ENCODE measurements at places on chromosomes 16 and 17.

- no peak for DNase-seq
Measured at GRCh38 chr17:4463818-4464476, 30.2 kb downstream of the SPNS3 start.

- DNase-seq, result no peak
Measured at GRCh38 chr17:8857919-8858318, 9.6 kb downstream of the PIK3R6 start.

GRCh38 chr17:7025245-7025644 lies 2.4 kb downstream of the BCL6B start:
- no peak for DNase-seq

GRCh38 chr16:73847090-73847489 lies 449.5 kb upstream of the PSMD7 start:
- DNase-seq, result no peak

DNA sequence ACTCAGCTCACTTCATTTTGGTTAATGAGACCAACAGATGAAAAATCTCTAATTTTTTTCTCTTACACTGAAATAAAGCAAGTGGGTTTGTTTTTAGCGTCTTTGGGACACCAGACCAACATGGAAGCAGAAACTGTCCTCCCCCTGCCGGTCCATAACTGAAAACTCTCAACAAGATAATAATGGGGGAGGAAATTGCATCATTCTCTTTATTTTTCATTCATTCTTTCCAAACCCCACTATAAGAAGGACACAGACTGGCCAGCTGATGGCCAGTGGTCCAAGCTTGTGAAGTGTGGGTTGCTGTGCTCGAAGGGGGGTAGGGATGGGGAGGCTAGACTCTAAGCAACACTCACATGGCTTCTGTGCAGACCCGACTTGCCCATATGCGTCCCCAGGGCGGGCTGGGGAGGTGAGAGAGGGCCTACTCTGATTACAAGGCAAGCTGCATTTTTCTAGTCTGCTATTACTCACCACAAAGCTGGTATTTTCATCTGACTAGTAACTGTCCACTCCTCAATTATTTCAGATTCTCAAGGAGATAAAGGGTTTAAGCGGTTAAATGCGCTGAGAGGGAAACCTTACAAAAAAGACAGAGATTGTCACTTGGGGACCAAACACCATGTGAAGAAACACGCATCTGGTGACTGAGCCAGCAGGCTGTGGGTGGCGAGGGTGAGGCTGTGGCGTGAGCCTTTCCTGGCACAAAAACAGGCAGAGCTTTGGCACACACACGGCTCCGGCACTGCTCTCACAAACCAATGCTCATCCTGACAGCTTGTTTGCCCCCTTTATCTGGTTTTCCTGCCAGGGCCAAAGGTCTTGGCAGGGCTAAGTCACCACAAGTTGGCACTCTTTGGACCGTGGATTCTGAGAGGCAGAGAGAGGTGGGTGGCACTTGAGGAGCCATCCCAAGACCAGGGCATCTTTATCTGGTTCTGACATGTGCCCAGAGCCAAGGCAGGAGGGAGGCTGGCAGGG lies 38.2 kb downstream of the MARF1 start:
- no peak for DNase-seq

DNA sequence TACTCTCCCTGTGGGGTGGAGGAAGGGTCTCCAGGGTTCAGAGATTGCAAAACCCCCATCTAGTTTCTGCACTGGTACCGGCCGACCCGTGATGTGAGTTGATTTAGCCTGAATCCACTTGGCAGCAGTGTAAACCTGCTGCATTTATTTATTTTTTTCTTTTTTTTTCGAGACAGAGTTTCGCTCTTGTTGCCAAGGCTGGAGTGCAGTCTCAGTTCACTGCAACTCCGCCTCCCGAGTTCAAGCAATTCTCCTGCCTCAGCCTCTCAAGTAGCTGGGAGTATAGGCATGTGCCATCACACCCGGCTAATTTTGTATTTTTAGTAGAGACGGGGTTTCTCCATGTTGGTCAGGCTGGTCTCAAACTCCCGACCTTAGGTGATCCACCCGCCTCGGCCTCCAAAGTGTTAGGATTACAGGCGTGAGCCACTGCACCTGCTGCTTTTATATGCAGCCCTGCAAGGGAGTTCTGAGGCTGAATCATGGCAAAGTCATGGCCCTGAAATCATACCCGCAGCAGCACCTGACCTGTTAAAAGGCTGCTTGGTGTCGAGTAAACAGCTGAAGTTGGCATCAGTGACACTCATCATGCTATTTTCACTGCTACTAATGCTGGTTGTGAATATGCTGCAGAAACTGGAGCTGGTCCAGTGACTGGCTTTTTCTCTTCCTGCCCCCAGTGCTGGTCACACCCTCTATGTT lies 21.4 kb downstream of the DEXI start:
- DNase-seq, result no peak

GRCh38 chr16:50381679-50382440 lies 13.1 kb upstream of the BRD7 start:
- DNase-seq, result no peak

GRCh38 chr17:78826836-78827509 lies 13.6 kb downstream of the USP36 start:
- no peak for DNase-seq

DNA sequence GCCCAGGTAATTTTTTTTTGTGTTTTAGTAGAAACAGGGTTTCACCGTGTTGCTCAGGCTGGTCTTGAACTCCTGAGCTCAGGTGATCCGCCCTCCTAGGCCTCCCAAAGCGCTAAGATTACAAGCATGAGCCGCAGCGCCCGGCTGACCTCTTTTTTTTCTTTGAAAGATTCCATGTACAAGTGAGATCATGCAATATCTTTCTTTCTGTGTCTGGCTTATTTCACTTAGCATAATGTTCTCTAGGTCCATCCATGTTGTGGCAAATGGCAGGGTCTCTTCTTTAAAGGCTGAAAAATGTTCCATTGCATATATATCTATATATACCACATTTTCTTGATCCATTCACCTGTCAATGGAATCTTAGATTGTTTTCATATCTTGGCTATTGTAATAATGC lies 255.0 kb upstream of the MYOCD start:
- no peak for DNase-seq

DNA sequence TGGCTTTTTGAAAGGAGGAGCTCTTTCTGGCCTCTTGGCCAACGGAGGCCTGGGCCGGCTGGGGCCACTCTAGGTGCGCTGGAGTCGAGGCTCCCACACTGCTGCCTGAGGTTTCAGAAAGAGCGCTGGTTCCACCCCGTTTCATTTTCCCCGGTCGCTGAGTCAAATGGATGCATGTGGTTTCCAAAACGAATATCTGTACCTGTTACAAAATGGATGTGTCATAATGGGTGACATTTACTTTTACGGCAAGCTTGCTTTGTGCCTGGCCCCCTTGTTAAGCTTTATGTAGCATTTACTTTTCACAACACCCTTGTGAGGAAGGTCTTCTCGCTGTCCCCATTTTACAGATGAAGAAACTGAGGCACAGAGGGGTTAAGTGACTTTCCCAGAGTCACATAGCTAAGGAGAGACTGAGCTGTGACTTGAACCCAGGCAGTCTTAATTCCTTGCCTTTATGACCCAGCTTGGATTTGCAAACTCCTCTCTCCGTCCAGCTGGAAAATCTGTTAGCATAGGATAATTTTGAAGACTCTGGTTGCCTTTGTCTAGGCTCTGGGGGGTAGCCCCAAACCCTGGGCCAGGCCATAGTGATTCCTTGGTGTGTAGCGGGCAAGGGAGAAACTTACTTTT lies 10.6 kb downstream of the KSR1 start:
- DNase-seq, result no peak

- DNase-seq, result no peak
Measured at GRCh38 chr17:67737145-67737544, 19.4 kb downstream of the NOL11 start.

DNA sequence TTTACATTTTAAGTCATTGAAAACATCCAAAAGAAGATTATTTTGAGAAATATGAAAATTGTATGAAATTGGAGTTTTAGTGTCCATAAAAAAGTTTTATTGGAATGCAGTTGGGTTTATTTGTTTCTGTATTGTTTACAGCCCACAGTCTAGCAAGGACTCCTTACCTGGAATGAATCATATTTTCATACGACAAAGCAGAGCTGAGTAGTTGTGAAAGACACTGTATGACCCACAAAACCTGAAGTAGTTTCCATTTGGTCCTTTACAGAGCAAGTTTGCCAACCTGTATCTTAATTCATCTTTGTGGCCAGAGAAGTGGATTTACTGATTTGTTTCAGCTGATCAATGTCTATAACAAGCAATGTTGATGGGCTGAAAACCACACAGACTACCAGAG lies 10.3 kb downstream of the CCL18 start:
- DNase-seq, result no peak

- peak; percentile 30 for DNase-seq
Measured at GRCh38 chr16:27374804-27375425, 27.1 kb upstream of the IL21R start.

GRCh38 chr17:57425903-57426880 lies 169.9 kb downstream of the MSI2 start:
- DNase-seq, result no peak

DNA sequence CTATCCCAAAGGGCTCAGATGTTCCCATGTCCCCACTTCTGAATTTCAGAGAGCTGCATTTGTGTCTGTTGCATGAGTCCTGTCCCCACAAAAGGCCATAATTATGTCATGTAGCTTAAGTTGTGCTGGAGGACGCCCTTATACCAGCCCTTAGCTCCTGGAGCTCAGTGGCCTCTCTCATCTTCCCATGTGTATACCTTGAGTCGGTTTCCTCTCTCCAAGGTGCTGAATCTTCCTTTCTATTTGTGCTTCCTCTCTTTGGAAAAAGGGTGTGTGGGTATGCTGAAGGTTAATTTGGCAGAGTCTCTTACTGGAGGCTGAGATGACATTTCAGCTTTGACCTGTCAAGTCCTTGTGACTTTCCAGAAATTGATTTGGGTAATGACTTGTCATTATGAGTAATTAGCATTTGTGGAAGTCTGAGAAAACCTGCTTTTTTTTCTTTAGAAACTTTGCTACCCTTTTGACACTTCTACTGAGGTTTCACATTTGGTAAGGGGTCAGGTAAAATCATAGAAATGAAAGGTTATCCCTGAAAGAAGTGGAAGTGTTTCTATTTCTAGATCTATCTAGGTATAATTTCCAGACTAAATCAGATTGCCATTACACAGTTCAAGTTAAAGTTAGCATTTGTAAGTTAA lies 185.4 kb downstream of the ABCC12 start:
- peak; percentile 17 for DNase-seq

GRCh38 chr17:63558441-63558840 lies 8.2 kb downstream of the DCAF7 start:
- no peak for DNase-seq

DNA sequence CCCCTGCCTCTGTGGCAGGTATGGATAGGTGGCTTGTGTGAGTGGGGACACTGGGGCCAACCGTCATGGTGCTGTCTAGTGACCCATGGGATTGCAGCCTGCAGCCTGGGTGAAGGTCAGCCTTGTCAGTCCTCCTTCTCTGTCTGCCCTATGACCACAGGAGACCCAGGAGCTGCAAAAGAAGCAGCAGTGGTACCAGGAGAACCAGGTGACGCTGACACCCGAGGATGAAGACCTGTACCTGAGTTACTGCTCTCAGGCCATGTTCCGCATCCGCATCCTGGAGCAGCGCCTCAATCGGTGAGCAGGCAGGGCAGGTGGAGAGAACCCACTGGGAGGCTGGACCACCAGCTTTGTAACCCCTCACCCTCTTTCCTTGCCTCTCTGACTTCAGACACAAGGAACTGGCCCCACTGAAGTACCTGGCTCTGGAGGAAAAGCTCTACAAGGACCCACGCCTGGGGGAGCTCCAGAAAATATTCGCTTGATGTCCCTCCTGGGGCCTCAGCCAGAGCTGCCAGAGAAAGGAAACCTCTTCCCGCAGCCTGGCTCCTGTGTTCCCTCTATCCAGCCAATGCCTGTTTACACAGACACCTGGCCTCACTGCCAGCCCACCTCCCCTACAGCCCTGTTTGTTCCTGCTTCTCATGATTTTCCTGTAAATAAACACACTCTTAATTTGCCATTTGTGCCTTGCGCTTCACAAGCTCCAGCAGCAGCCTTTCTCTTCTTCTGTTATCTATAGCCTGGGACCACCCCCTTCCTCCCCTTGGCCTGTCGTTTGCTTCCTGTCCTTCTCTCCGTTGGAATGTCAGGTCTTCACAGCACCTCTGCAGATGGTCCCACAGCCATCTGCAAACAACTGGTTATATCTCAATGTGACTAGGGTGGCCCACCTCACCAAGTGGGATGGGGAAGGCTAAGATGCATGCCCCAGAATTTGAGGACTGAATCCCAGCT lies 4.5 kb upstream of the KATNB1 start:
- DNase-seq, result no peak

- no peak for DNase-seq
Measured at GRCh38 chr16:11637320-11637719, 30.9 kb upstream of the SNN start.

DNA sequence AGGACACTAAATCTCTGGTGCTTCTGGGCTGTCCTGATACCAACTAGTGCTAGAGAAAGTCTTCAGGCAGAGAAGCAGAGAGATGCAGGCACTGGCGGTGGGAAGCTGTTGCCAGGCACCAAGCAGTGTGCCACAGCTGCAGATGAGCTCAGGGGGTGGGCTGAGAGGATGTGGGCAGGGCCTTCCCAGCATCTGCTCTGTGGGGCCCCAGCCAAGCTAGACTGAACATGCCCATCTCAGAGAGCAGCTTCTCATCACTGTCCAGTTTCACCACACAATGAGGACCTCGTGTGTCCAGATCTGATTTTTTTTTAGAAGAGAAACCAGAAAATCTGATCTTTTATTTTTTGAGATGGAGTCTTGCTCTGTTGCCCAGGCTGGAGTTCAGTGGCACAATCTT lies 17.1 kb downstream of the PSKH1 start:
- DNase-seq, result no peak

DNA sequence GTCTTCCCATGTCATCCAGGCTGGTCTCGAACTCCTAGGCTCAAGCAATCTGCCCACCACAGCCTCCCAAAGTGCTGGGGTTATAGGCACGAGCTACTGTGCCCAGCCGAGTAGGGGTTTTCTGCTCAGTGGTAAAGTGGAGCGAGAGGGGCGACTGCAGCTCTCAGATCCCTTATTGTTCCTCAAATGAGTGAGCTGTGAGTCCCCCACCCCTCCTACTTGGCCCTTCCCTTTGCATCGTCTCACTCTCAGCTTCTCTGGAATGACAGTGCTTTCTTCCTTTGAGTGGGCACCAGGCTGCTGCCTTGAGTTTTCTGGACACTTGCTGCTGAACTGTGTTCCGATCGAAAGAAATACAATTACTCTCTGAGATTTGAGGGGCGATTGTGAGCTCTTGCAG lies 63.5 kb downstream of the MSI2 start:
- no peak for DNase-seq

GRCh38 chr17:27550974-27551505 lies 79.9 kb upstream of the LGALS9 start:
- no peak for DNase-seq

GRCh38 chr17:29717817-29718216 lies 95.1 kb upstream of the CORO6 start:
- no peak for DNase-seq

DNA sequence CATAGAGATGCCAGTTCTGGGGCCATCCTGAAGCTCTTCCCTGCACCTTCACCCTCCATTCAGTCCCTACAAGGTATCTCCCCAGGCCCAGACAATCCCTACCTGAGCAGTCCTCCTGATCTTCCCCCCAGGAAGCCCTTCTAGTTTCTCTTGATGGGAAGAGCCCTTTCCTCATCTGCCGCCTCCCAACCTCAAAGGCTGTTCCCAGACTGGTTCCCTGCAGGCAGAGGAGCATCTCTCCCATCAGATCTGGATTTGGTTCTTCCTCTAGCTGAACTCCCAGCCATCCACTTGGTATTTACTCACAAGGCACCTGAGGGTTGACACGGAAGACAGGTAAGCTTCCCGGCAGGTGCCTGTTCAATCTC lies 24.6 kb upstream of the PHB1 start:
- DNase-seq, result no peak

Measured in renal cortex interstitium (tissue), 15 donors.